Transverse colon (tissue), 4 donors: ENCODE measurements at places on chromosomes 4 and X. TPM values are rescaled to one million over a fixed set of nuclear protein-coding genes. Genes with fewer than 3 reads are reported as not detected.

DNA sequence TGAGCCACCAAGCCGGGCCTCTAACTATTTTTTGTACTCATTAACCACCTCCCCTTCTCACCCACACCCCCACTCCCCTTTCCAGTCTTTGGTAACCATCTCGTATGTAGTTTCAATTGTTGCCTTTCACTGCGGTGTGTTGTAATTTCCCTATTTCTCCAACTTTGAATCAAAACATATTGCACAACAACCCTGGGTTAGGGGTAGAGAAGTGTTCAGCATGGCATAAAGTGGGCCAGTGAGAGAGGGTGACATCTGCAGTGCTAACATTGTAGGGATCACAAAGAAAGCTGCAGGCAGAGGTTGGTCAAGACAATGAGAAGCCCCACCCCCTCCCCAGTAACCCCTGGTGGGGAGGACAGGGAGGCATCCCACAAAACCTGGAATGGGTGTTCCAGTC lies 92.7 kb downstream of the SPATA18 start:
- H3K27ac ChIP-seq, result no peak overlapping the region
- no peaks in the 10 kb centered on the region for H3K36me3 ChIP-seq
- no peaks in the 10 kb centered on the region for H3K27me3 ChIP-seq
- no peaks in the 10 kb centered on the region for H3K4me1 ChIP-seq

- no peak overlapping the region for H3K27ac ChIP-seq
- no peak for DNase-seq
- H3K27me3 ChIP-seq, result peaks cover 52% of the 10 kb centered on the region
- no peaks in the 10 kb centered on the region for H3K36me3 ChIP-seq
Measured at GRCh38 chr4:6338951-6339817, 69.5 kb downstream of the WFS1 start.

DNA sequence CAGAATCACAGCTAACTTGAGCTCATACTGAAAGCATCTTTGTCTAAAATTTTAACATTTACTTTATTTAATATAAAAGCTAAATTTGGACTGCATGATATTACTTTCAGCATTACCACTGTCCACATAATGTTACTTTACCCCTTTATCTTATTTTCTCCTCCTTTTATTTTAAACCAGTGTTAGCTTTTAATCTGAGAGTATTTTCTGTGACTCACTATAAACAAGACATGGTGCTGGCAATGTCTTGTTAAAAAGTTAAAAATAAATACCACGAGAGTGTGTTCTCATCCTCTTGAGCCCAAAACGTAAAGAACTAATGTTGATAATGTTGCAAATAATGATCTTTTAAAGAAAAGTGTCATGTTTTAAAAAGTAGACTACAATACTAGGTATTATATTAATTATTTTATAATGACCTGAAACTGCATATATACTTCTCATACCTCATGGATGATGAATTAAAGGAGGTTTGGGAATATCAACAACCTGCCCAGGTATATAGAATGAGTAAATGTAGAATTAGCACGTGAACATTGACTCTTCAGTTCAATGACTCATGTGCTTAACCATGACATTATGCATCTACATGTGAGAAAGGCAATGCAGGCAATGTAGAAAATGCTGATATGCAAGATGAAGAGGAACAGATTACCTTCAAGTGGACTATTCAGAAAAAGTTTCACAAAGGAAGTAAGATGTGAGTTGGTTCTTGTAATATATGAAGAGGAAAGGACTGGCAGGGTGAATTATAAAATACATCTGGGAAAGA lies 454.1 kb upstream of the ADGRL3 start:
- no peaks in the 10 kb centered on the region for H3K36me3 ChIP-seq
- H3K4me1 ChIP-seq, result no peaks in the 10 kb centered on the region
- no peaks in the 10 kb centered on the region for H3K27me3 ChIP-seq
- DNase-seq, result no peak
- H3K4me3 ChIP-seq, result no peak overlapping the region
- H3K27ac ChIP-seq, result no peak overlapping the region

- no peaks in the 10 kb centered on the region for H3K27me3 ChIP-seq
- H3K36me3 ChIP-seq, result no peaks in the 10 kb centered on the region
- no peak for DNase-seq
- no peak overlapping the region for H3K4me3 ChIP-seq
- no peak overlapping the region for H3K27ac ChIP-seq
Measured at GRCh38 chr4:37305984-37306383, 61.4 kb downstream of the NWD2 start.

- peaks cover 10% of the 10 kb centered on the region for H3K4me1 ChIP-seq
- no peak overlapping the region for H3K27ac ChIP-seq
- H3K27me3 ChIP-seq, result no peaks in the 10 kb centered on the region
- H3K36me3 ChIP-seq, result no peaks in the 10 kb centered on the region
- no peak overlapping the region for H3K4me3 ChIP-seq
Measured at GRCh38 chr4:26317766-26318165, 3.0 kb upstream of the RBPJ start.

GRCh38 chr4:67106861-67107460 lies 438.3 kb downstream of the CENPC start:
- H3K27ac ChIP-seq, result no peak overlapping the region
- DNase-seq, result no peak
- no peak overlapping the region for H3K4me3 ChIP-seq
- H3K36me3 ChIP-seq, result no peaks in the 10 kb centered on the region
- no peaks in the 10 kb centered on the region for H3K4me1 ChIP-seq

The MRPS18C gene
- total RNA-seq, result 32.2 TPM

The TRIM2 gene
- total RNA-seq, result 105 TPM
